ENCODE measurements at places on chromosomes 7 and 10.

DNA sequence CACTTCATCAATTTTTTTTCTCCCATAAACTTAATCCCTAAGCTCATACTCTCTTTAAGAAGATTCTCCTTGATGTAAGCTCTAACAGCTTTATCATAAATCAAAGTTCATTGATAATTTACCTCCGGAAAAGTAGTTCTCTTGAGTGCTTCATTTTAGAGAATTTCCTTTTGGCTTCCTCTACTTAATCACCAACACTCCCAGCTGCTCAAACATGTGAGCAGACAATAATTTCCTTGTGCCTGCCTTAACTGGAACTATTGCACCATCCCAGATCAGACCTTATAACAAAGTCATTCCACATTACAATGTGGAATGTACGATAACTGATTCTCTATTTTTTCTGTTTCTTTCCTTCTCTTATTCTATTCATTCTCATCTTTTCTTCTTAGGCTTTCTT, 5.9 kb downstream of the FEZF1 start:
- no peaks in the 10 kb centered on the region for H3K4me1 ChIP-seq
- H3K27me3 ChIP-seq: peaks cover 39% of the 10 kb centered on the region
- no peak overlapping the region for H3K27ac ChIP-seq

- no peaks in the 10 kb centered on the region for H3K27me3 ChIP-seq
- no peak overlapping the region for H3K27ac ChIP-seq
- no peak for DNase-seq
- H3K4me3 ChIP-seq: no peak overlapping the region
Observed at GRCh38 chr7:22291977-22292376, 65.0 kb downstream of the RAPGEF5 start.

- H3K36me3 ChIP-seq: no peaks in the 10 kb centered on the region
- H3K4me1 ChIP-seq: no peaks in the 10 kb centered on the region
- H3K4me3 ChIP-seq: no peak overlapping the region
- H3K27me3 ChIP-seq: no peaks in the 10 kb centered on the region
Observed at GRCh38 chr10:70528741-70529362, 50.3 kb downstream of the PALD1 start.

DNA sequence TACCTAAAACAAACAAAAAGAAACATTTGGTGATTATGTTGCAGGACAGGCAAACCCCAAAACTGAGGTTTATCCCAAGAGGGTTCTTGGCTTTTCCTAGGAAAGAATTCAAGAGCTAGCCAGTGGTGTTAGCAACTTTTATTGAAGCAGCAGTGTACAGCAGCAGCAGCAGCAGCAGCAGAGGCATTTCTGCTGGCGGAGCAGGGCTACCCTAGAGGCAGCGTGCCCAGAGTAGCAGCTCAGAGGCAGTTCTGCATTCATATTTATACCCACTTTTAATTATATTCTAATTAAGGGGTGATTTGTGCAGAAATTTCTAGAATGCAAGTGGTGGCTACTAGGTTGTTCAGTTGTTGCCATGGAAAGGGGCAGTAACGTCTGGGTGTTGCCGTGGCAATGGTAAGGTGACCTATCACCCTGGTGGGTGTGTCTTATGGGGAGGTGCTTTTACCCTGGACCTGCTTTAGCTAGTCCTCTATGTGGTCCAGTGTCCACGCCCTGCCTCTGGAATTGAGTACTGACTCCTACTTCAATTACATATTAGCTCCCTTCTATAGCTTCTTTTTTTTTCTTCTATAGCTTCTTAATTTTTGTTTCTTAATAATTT, 53.9 kb downstream of the VCL start:
- no peaks in the 10 kb centered on the region for H3K27me3 ChIP-seq
- DNase-seq: peak; percentile 81
- no peak overlapping the region for H3K4me3 ChIP-seq
- H3K36me3 ChIP-seq: no peaks in the 10 kb centered on the region

GRCh38 chr7:64651203-64651602, 14.7 kb upstream of the ZNF107 start:
- no peak overlapping the region for H3K27ac ChIP-seq
- H3K27me3 ChIP-seq: no peaks in the 10 kb centered on the region
- no peak overlapping the region for H3K4me3 ChIP-seq
- H3K4me1 ChIP-seq: no peaks in the 10 kb centered on the region
- DNase-seq: no peak

DNA sequence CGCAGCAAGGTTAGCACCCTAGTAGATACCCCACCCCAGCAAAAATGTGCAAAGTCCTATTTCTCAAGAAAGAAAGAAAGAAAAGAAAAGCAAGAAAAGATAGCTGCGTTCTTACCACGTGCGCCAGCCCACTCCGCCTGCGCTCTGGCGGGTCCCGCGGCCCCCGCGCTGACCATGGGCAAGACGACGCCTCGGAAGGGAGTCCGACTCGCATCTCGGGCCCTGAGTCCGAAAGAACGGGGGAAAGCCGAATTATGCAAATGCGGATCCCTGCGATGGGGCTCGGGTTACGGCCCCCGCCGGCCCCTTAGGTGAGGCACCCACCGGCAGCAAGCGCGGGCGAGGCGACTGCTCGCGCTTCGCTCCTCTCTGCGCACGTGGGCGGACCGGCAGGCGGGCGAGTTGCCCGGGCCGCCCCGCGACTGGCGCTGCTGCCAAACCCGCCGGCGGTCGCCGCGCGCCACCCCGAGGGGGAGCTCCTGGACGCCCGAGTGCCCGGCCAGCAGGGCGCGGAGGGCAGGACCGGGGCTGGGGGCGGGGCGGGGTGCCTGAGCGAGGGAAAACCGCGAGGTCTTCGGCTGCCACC, 2.4 kb upstream of the EGR2 start:
- no peaks in the 10 kb centered on the region for H3K4me1 ChIP-seq
- peak; percentile 54 for DNase-seq
- no peak overlapping the region for H3K27ac ChIP-seq
- peaks cover 26% of the 10 kb centered on the region for H3K27me3 ChIP-seq
- no peaks in the 10 kb centered on the region for H3K36me3 ChIP-seq
- H3K4me3 ChIP-seq: no peak overlapping the region

DNA sequence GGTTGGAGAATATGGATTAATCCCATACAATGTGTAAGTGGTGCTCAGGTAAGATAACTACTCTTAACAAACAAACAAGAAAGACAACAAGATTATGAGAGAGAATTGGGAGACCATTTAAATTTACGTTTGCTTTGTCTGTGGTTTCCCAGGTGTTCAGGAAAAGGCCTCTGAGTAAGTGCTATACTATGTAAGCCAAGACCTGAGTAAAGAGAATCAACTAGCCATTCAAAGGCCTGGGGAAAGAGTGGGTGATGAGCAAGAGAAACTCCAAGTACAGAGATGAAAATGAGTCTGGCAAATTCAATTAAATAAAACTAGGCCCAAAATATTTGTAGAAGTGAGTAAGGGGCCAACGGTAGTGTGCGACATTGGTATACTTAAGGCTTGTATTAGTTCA, 9.9 kb downstream of the CSTF2T start:
- DNase-seq: no peak
- no peak overlapping the region for H3K27ac ChIP-seq
- no peaks in the 10 kb centered on the region for H3K36me3 ChIP-seq
- H3K27me3 ChIP-seq: no peaks in the 10 kb centered on the region
- no peaks in the 10 kb centered on the region for H3K4me1 ChIP-seq

All from mesendoderm (in vitro differentiated cells).